ENCODE measurements at places on chromosomes 2 and 18.

GRCh38 chr2:203261326-203262159 is 22.7 kb downstream of the CYP20A1 start:
- no peak for DNase-seq

- no peak for DNase-seq
Measured at GRCh38 chr2:204108781-204109295, 172.3 kb downstream of the ICOS start.

GRCh38 chr2:46801731-46802664 is 113.6 kb downstream of the MCFD2 start:
- no peak for DNase-seq

DNA sequence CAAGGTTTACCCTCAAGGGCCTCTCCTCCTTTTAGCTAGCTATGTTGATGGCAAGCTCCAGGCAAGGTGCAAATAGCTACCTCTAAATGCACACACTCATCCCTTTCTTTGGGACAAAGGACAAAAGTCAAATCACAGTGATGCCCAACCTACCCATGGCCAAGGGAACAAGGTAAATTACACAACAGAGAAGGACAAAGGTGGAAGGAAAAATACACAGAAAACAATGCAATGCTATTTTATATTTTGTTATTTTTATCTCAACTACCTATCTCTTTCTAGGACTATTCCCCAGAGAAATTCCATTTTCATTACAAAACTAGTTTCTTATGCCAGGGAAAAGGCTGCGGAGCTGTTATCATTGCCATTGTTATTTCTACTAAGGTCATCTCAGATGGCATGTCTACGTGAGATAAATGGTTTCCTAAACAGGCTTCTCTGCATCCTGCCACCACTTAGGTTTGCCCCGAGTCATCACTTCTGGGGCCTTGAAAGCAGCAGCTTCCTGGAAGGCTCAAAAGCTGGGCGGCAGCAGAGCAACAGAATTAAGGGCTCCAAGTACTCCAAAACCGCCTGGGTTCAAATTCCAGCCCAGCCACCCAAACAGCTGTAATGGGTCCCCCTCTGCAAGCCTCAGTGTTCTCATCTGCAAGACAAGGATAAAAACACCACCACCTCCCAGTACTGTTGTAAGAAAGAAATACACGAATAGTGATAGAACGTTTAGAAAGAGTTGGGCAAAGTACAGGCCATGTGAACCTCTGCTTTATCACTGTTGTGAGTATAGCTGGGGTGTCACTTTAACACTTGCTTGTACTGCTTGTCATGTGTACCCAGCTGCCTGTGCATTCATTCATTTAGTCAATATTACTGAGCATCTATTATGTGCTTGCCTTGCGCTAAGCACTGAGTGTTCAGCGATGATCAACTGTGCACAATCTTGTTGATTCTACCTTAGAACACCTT is 20.9 kb downstream of the BCL2 start:
- DNase-seq, result no peak

- DNase-seq, result no peak
Measured at GRCh38 chr2:192196421-192197194, 1.9 kb upstream of the TMEFF2 start.

- DNase-seq, result no peak
Measured at GRCh38 chr18:27120246-27120645, 64.9 kb downstream of the CHST9 start.

DNA sequence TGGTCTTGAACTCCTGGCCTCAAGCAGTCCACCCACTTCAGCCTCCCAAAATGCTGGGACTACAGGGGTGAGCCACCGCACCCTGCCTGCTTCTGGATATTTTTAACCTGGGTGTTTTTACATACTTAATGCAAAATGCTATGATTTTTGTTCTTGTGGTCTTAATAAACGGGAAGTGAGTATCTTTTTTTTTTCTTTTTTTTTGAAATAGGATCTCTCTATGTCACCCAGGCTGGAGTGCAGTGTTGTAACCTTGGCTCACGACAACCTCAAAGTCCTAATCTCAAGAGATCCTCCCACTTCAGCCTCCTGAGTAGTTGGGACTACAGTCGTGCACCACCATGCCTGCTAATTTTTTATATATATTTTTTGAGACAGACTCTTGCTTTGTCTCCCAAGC is 19.2 kb upstream of the ASXL2 start:
- DNase-seq, result no peak

DNA sequence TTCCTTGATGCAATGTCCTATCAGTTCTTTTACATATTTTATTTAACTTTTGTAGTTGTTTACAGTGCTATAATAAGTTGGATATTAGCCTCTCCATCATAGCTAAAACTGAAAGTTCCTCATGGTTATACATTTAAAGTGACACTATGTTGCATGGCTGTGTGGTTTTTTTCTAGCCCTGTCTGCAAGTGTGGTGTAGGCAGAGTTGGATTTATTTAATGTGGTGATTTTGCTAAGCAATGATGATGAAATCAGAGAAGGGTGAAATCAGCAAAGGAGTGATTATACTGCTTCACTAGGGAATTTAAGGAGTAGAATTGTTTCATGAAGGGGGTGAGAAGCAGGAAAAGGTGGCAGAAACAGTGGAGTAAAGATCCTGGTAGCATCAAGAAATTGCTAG is 18.3 kb upstream of the ENOSF1 start:
- DNase-seq, result no peak

GRCh38 chr18:37532917-37533316 is 32.7 kb downstream of the CELF4 start:
- no peak for DNase-seq

GRCh38 chr2:5472673-5473072 is 219.5 kb upstream of the SOX11 start:
- no peak for DNase-seq

- no peak for DNase-seq
Measured at GRCh38 chr2:223633656-223634055, 31.5 kb upstream of the SCG2 start.

GRCh38 chr2:97011977-97012569 is 25.7 kb upstream of the FAM178B start:
- no peak for DNase-seq

GRCh38 chr2:160666154-160667060 is 172.8 kb upstream of the RBMS1 start:
- DNase-seq, result no peak

All from activated T-cell treated with anti-CD3 and anti-CD28 coated beads for 1 hour (primary cell).